ENCODE measurements at places on chromosomes 13 and 19.
A peak's percentile ranks its signal among the peaks of the same experiment; 100 is the strongest.

- no peaks in the 10 kb centered on the region for H3K36me3 ChIP-seq
- H3K27ac ChIP-seq = no peak overlapping the region
- no peak overlapping the region for H3K4me3 ChIP-seq
- peak; percentile 56 for DNase-seq
- no peaks in the 10 kb centered on the region for H3K27me3 ChIP-seq
Observed at GRCh38 chr19:7506385-7507328, 9.2 kb upstream of the ZNF358 start.

- no peaks in the 10 kb centered on the region for H3K36me3 ChIP-seq
- H3K4me3 ChIP-seq = no peak overlapping the region
- no peaks in the 10 kb centered on the region for H3K4me1 ChIP-seq
Observed at GRCh38 chr19:50861496-50862286, 7.0 kb downstream of the KLK3 start.

DNA sequence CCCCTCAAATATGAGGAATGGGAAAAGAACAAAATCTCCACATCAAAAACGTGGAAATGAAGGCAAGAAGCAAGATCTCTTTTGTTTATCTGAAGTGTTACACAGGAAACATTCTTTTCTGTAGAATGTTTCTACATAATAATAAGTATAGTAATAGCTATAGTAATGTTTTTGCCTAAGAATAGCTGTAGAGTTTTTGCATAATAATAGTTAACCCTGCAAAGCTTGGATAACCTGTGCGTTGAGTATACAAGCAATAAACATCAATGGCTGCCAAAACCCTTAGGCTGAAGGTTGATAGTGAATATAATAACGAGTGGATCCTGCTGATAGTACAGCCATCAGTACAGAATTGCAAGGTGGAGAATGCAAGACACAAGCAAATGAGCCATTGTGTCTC lies 11.1 kb upstream of the LILRA5 start:
- peaks cover 6% of the 10 kb centered on the region for H3K27me3 ChIP-seq
- DNase-seq = no peak
- no peak overlapping the region for H3K27ac ChIP-seq
- peaks cover 7% of the 10 kb centered on the region for H3K4me1 ChIP-seq
- H3K36me3 ChIP-seq = no peaks in the 10 kb centered on the region

- no peak overlapping the region for H3K4me3 ChIP-seq
- no peak overlapping the region for H3K27ac ChIP-seq
- H3K4me1 ChIP-seq = peaks cover under 1% of the 10 kb centered on the region
- H3K36me3 ChIP-seq = peaks cover 76% of the 10 kb centered on the region
Observed at GRCh38 chr19:39351537-39352064, 9.4 kb downstream of the SAMD4B start.

DNA sequence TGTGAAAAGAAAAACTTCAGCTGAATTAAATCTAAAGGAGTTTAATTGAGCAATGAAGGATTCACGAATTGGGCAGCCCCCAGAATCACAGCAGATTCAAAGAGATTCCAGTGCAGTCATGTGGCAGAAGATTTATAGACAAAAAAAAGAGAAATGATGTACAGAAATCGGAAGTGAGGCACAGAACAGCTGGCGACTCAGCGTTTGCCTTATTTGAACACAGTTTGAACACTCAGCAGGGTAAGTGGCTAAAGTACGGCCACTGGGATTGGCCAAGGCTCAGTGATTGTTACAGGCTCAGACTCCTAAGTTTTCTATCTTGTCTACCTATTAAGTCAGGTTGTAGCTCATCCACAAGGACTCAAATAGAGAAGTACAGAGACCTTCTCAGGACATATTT lies 11.6 kb upstream of the CFAP97D2 start:
- no peak for DNase-seq
- H3K4me1 ChIP-seq = peaks cover 3% of the 10 kb centered on the region
- no peak overlapping the region for H3K27ac ChIP-seq
- H3K4me3 ChIP-seq = no peak overlapping the region

GRCh38 chr13:32173881-32174280 lies 141.3 kb downstream of the ZAR1L start:
- no peak overlapping the region for H3K27ac ChIP-seq
- no peaks in the 10 kb centered on the region for H3K4me1 ChIP-seq
- peaks cover 8% of the 10 kb centered on the region for H3K27me3 ChIP-seq
- no peak for DNase-seq

- no peak overlapping the region for H3K27ac ChIP-seq
- H3K36me3 ChIP-seq = peaks cover 45% of the 10 kb centered on the region
- no peaks in the 10 kb centered on the region for H3K27me3 ChIP-seq
- no peak overlapping the region for H3K4me3 ChIP-seq
- H3K4me1 ChIP-seq = no peaks in the 10 kb centered on the region
Observed at GRCh38 chr19:1058112-1058511, 8.9 kb upstream of the ARHGAP45 start.

GRCh38 chr19:13831537-13832467 lies 36.6 kb downstream of the ZSWIM4 start:
- H3K36me3 ChIP-seq = peaks cover 13% of the 10 kb centered on the region
- no peak for DNase-seq
- H3K4me3 ChIP-seq = no peak overlapping the region
- H3K4me1 ChIP-seq = peaks cover 24% of the 10 kb centered on the region
- H3K27ac ChIP-seq = no peak overlapping the region

- peak overlapping the region; percentile 39 for H3K4me3 ChIP-seq
- H3K27ac ChIP-seq = peak overlapping the region; percentile 86
- H3K36me3 ChIP-seq = peaks cover 14% of the 10 kb centered on the region
- no peaks in the 10 kb centered on the region for H3K27me3 ChIP-seq
Observed at GRCh38 chr13:26051231-26051656, 572 bp downstream of the SHISA2 start.

GRCh38 chr19:6963244-6963852 lies 57.9 kb downstream of the MBD3L2B start:
- no peak for DNase-seq
- no peak overlapping the region for H3K4me3 ChIP-seq
- no peaks in the 10 kb centered on the region for H3K36me3 ChIP-seq
- H3K27ac ChIP-seq = no peak overlapping the region
- H3K27me3 ChIP-seq = no peaks in the 10 kb centered on the region
- no peaks in the 10 kb centered on the region for H3K4me1 ChIP-seq

- DNase-seq = no peak
- peaks cover 16% of the 10 kb centered on the region for H3K27me3 ChIP-seq
- no peaks in the 10 kb centered on the region for H3K4me1 ChIP-seq
- no peak overlapping the region for H3K27ac ChIP-seq
- no peaks in the 10 kb centered on the region for H3K36me3 ChIP-seq
Observed at GRCh38 chr19:51712461-51713081, 11.2 kb downstream of the HAS1 start.

GRCh38 chr19:18109733-18110608 lies 12.4 kb downstream of the MAST3 start:
- DNase-seq = peak; percentile 42
- H3K27me3 ChIP-seq = peaks cover 28% of the 10 kb centered on the region
- H3K4me3 ChIP-seq = peak overlapping the region; percentile 58
- no peak overlapping the region for H3K27ac ChIP-seq

- no peak overlapping the region for H3K27ac ChIP-seq
- DNase-seq = no peak
- H3K27me3 ChIP-seq = no peaks in the 10 kb centered on the region
- peaks cover 98% of the 10 kb centered on the region for H3K36me3 ChIP-seq
Observed at GRCh38 chr13:46131705-46132104, 26.9 kb upstream of the CPB2 start.

DNA sequence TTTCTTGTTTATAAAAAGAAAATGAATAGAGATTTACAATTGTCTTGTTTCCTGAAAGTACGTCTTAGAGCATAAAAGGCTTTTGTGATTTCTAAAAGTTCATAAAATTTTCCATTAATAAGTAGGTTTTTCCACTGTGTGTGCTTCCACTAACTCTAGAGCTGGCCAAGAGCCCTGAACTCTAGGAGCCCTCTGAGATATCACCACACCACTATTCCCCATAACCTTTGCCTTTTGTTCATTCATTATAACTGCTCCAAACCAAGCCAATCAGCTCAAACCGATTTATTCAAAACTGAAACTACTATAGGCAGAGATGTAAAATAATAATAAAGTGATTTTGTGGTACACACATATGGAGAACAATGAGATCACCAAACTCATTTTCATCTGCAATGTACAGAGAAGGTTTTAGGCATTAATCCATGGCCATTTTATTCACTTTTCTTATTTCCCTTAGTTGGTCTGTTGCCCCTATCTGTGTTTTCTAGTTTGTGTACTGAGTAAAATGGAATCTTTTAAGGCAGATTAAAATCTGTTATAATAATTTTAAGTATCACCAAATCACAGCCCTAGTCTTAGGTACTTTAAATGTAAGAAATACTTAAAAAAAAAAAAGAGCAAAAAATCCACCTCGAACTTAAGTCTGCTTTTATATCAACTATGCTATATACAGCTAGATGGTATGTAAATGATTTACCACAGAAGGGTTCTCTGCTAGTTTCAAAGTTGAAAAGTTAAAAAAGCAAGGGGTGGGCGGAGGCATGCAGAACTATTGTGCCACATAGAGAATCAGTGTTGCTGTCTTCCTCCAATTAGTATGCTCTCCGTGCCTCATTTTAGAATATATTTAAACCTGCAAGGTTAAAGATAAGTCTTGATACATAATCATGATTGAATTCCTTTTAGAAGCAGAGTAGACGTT lies 311.3 kb downstream of the KLF12 start:
- no peak overlapping the region for H3K4me3 ChIP-seq
- peaks cover 25% of the 10 kb centered on the region for H3K4me1 ChIP-seq

DNA sequence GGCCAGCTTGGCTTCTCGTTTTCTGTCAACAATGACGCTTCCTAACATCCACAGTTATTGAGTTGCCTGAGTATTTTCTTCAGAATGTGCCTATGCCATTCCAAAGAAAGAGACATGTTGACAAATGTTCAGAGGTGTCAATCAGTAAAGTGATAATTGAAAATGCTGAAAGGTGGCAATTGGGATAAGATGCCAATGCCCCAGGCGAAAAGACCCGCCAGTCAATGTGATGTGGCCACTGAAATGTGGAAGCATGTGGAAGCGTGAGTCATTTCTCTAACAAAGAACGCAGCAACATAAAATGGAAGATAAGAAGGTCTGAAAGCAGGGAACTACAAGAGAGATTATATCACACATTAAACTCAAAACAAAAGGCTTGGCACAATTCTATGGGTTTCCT lies 882.2 kb upstream of the SLC10A2 start:
- no peak overlapping the region for H3K4me3 ChIP-seq
- no peaks in the 10 kb centered on the region for H3K27me3 ChIP-seq
- H3K4me1 ChIP-seq = no peaks in the 10 kb centered on the region
- no peaks in the 10 kb centered on the region for H3K36me3 ChIP-seq
- no peak for DNase-seq
- H3K27ac ChIP-seq = no peak overlapping the region

GRCh38 chr19:18304458-18305310 lies 18.2 kb downstream of the LSM4 start:
- H3K4me3 ChIP-seq = peak overlapping the region; percentile 54
- H3K36me3 ChIP-seq = peaks cover 40% of the 10 kb centered on the region

GRCh38 chr19:42563352-42564210 lies 31.1 kb downstream of the CEACAM8 start:
- H3K4me1 ChIP-seq = no peaks in the 10 kb centered on the region
- peak; percentile 24 for DNase-seq
- no peak overlapping the region for H3K27ac ChIP-seq
- no peaks in the 10 kb centered on the region for H3K27me3 ChIP-seq

DNA sequence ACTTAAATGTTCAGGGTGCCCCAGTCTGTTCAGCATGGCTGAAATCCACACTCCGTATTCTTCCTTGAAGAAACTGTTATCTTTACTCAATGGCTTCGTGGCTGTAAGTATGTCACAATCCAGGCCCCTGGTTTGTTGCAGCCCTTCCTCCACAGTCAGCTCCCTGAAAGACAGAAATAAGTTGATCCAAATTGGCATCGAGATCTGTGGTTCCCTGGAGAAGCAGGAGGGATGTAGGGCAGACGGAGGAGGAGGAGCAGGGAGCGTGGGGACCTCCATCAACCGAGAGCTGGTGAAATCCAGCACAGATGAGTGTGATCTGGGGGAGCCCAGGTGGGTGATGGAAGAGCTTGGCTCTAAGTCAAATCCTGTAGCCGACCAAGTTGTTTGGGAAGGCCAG lies 304 bp downstream of the TSPAN16 start:
- peaks cover 15% of the 10 kb centered on the region for H3K4me1 ChIP-seq
- no peak overlapping the region for H3K27ac ChIP-seq
- no peaks in the 10 kb centered on the region for H3K27me3 ChIP-seq
- H3K36me3 ChIP-seq = no peaks in the 10 kb centered on the region

GRCh38 chr13:114256547-114256946 lies 21.9 kb downstream of the CDC16 start:
- no peak overlapping the region for H3K4me3 ChIP-seq
- peaks cover 8% of the 10 kb centered on the region for H3K4me1 ChIP-seq
- no peak for DNase-seq

GRCh38 chr19:36113894-36114720 lies 568 bp downstream of the POLR2I start:
- no peaks in the 10 kb centered on the region for H3K27me3 ChIP-seq
- peaks cover 34% of the 10 kb centered on the region for H3K4me1 ChIP-seq
- DNase-seq = no peak
- H3K27ac ChIP-seq = peak overlapping the region; percentile 79

DNA sequence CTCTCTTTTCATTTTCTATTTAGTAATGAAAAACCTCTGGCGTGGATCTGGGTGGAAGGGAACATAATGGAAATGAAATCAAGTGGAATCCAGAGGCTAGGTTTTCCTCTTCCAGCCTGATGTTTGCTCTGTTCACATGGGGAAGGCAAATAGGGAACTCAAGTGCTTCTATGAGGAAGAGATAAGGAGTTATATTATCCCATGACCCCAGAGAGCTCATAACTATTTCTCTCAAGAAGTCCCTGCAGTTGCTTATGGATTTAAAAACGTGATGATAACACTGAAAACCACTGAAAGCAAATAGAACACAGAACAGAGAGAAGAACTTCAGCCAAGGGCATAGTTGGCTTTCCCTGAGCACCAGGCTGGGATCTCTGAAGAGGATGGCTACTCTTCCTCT lies 157.8 kb downstream of the B3GLCT start:
- H3K27me3 ChIP-seq = no peaks in the 10 kb centered on the region
- DNase-seq = no peak
- H3K4me3 ChIP-seq = no peak overlapping the region
- H3K4me1 ChIP-seq = no peaks in the 10 kb centered on the region
- H3K27ac ChIP-seq = no peak overlapping the region
- H3K36me3 ChIP-seq = no peaks in the 10 kb centered on the region

- H3K36me3 ChIP-seq = peaks cover 13% of the 10 kb centered on the region
- no peaks in the 10 kb centered on the region for H3K4me1 ChIP-seq
- no peaks in the 10 kb centered on the region for H3K27me3 ChIP-seq
- H3K27ac ChIP-seq = no peak overlapping the region
Observed at GRCh38 chr19:7426986-7427385, 61.8 kb downstream of the PEX11G start.

- H3K4me1 ChIP-seq = peaks cover 53% of the 10 kb centered on the region
- no peaks in the 10 kb centered on the region for H3K27me3 ChIP-seq
- no peak for DNase-seq
- peak overlapping the region; percentile 90 for H3K27ac ChIP-seq
- peak overlapping the region; percentile 84 for H3K4me3 ChIP-seq
Observed at GRCh38 chr13:95677564-95678266, 776 bp downstream of the DNAJC3 start.

GRCh38 chr19:41401483-41401882 lies 3.9 kb downstream of the BCKDHA start:
- peaks cover 18% of the 10 kb centered on the region for H3K4me1 ChIP-seq
- no peak overlapping the region for H3K4me3 ChIP-seq
- H3K27ac ChIP-seq = no peak overlapping the region
- no peaks in the 10 kb centered on the region for H3K27me3 ChIP-seq
- no peak for DNase-seq
